EL (cell line): ENCODE measurements at places on chromosomes 3 and 15.

GRCh38 chr3:114624047-114624445 is 330.2 kb downstream of the TIGIT start:
- peak; percentile 60 for DNase-seq

DNA sequence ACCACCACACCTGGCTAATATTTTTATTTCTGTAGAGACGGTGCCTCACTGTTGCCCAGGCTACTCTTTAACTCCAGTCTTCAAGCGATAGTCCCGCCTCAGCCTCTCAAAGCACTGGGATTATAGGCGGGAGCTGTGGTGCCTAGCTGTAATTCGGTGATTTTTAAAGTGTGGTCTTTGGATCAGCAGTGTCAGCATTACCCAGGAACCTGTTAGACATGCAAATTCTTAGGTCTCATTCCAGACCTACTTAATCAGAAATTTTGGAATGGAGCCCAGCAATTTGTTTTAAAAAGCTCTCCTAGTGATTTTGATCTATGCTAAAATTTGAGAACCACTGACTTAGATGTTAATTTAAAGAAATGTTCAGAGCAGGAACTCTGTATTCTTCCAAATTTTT is 51.9 kb downstream of the GOLM2 start:
- peak; percentile 88 for DNase-seq

DNA sequence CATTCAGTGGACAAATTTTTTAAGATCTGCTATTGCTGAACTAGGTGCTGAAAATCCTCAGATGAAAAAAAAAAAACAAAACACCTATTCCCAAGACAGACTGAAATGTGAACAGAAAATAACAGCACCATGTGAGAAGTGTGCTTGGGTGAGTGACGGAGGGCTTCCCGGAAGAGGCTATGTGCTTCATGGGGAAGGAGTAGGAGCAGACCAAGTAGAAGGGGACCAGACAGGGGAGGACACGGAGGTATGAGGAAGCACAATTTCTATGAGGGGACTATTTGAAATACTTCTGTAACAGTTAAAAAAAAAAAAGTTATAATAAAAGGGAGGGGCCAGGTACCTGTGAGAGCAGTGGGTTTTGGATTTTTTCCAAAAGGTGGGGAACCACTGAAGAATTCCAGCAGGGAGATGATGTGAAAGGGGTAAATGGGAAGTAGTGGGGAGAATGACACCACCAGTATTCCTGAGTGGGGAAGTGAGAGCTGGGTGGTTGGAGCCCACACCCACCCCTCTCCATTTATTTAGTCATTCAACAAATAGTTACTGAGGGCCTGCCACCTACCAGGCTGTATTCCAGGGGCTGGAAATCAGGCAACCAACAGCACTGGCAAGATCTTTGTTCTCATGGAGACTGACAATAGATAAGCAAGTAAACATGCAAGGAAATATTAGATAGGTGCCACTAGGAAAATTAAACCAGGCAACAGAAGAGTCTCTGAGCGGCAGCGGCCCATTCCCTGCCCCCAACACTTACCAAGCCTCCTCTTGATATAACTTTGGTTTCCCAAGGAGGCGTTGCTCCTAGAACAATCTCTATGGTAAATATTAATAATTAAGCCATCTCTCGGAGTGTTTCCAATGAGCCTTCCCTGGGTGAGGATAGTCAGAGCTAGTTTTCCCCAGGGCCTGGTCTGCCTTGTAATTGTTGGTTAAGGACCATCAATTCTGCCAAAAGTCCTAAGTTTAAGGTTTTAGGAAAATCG is 3.8 kb upstream of the USP3 start:
- DNase-seq = no peak

- DNase-seq = no peak
Measured at GRCh38 chr3:65178703-65179102, 490.9 kb upstream of the ADAMTS9 start.

DNA sequence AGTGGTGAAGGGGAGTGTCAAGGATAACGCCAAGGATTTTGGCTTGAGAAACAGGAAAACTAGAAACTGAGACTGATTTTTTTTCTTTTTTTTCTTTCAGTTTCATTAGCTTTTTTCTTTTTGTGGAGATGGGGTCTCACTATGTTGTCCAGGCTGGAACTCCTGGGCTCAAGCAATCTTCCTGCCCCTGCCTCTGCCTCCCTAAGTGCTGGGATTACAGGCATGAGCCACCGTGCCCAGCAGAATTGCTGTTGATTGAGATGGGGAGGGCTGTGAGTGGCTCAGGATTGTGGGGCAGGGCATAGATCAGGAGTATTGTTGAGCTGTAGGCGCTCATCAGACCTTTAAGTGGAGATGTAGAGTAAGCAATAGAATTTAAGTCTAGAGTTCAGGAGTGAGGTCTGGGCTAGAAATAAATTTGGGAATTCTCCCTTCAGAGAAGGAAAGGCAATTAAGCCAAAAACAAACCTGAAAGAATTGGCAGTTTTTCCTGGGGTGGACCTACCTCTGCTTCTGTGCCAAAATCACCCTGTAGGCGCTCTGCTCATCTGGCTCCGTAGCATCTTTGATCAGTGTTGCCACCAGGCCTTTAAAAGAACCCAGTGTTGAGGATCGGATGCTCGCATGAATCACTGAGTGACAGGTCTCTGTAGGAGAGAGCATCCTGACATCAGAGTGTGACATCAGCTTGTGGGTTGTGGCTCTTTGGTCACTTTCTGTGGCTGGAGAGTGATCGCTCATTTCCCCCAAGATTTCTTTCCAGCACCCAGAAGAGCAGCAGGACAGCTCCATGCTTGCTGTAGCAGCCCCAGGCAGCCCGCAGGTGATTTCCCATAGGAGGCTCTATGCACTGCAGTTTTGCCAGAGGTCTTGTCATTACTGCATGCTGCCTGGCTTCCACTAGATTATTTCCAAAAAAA is 15.8 kb downstream of the ABHD17C start:
- DNase-seq = peak; percentile 58

GRCh38 chr15:94620632-94621031 is 389.3 kb downstream of the MCTP2 start:
- DNase-seq = no peak

DNA sequence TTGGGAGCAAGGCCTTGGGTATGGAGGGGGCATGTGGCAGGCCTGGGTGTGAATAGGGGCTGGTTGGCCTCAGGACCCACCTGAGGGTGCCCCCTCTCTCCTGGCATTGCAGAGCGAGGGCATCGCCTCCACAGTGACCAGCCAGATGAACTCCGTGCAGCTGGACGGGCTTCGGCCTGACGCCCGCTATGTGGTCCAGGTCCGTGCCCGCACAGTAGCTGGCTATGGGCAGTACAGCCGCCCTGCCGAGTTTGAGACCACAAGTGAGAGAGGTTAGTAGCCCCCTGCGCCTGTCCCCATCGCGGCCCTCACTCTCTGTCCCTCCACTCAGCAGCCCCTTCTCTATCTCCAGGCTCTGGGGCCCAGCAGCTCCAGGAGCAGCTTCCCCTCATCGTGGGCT is 16.0 kb downstream of the EPHB3 start:
- DNase-seq = no peak

GRCh38 chr15:58070801-58071418 is 5.4 kb upstream of the ALDH1A2 start:
- peak; percentile 67 for DNase-seq

- DNase-seq = peak; percentile 81
Measured at GRCh38 chr3:104437131-104437750, 929.5 kb upstream of the ALCAM start.

DNA sequence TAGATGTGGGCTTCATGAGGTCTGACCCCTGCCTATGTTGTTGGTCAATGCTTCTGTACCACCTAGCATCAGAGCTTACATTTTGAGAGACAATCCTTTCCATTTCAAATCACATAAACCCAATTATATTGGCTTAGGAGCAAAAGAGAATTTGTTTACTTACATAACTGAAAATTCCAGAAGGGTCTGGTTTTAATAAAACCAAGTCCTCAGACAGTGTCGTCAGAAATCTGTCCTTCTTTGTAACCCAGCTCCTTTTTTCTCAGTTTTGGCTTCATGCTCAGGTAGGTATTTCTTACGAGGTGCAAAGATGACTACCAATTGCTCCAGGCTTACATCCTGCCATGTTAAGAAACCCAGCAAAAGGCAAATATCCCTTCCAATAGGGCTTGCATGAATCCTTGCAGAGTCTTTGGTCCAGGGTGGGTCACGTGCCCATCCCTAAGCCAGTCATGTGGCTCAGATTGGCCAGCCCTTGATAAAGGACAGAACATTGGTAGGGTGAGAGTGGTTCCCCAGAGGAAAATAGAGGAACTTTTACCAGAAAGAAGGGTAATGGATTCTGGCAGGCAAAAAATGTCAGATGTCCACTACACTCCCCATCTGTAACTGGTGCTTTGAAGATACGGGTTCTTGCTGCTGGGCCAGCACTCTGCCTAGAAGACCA is 50.2 kb upstream of the VILL start:
- no peak for DNase-seq

DNA sequence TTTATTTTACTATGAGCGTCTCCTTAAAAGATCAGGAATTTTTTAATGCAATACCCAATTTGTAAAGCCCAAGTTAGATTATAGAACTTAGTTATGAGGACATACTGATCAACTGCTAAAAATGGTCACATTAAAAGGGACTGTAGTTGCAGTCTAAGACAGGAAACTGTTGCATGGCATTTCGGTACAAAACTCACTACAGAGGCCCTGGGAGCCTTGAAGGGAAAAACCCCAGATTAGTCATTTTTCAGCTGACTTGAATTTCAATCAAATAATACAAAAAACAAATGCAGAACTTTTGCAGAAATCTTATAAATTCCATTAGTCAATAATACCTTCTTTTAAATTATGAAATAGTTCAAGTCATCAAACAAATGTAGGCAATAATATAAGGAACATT is 6.9 kb upstream of the PTX3 start:
- peak; percentile 54 for DNase-seq

DNA sequence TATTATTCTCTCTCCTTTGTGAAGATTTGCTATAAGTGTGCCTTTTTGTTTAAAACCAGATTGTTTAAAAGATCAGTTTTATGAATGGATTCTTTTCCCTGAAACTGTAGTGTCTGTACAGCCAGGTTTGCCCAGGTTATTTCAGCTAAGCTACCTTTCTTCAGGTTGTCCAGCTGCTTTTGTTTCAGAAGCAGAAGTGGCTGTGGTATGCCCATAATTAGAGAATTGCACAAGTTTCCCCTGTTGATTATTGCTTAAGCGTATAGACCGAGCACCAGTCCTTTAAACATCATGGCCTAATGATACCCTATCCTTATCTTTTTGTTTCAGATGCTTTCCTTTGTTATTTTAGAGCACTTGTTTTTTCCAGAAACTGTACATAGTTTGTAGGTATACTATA is 10.2 kb downstream of the ASB7 start:
- DNase-seq = no peak

DNA sequence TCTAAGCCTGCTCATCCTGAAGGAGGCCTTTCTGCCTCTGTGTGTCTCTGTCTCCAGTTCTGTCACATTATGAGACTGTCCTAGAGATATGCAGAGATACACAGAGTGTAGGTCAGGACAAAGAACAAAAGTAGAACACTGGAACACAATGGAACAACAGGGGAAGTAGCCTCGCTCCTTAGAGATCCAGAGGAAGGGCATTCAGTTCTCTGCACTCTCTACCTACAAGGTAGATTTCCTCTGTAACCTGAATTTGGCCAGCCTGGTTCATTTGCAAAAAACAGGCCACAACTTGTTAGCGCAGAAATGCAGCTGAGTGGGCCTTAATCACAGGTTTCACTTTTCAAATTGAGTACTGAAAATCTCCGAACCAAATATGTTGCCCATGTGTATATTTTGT is 19.4 kb downstream of the NEK10 start:
- DNase-seq = no peak

DNA sequence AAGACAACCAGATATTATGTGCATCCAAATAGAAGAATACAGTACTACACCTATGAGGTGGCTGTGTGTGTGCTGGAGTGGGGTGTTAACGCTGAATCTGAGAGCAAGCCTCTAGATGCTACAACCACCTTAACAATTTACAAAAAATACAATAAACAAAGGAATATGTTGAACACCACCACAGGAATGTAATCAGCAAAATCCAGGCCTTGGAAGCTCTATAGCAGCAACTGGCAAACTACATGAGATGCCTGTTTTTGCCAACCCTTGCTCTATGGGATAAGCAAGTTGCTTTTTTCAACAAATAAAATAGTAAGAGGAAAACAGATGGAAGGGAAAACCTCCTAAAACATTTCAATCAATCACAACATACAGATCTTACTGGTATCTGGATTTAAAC is 23.9 kb downstream of the SLTM start:
- DNase-seq = no peak

- no peak for DNase-seq
Measured at GRCh38 chr3:95212117-95212516, 1149.3 kb downstream of the NSUN3 start.

DNA sequence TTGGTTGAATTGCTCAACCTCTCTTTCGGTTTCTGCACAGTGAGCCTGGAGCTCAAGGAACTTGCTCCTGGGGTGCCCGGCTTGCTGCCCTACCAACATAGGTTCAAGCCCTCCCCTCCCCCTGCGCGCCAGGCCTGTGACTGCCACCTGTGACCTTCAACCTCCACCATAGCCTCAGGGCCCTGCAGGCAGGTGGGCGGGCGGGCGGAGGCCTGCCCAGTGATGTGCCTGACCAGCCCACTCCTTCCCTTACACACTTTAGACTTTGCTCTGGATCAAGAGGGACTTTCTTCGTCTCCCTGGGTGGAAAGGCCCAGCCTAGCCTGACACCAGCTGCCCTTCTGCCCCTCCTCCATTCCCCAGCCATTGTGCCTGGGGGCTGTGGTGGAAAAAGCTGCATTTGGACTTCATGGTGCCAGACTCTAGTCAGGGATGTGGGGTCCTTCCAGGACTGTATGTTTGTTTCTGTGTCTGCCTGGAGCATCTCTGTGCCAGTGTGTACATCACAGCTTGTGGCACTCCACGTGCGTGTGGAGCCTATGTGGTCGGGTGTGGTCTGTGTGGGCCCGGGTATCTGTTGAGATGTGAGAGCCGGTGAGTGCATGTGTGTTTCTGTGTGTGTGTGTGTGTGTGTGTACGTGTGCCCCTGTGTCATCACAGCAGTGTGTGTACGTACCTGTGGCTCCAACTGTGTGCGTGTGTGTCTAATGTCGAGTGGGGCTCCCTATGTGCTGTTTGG is 9.5 kb downstream of the PRKCD start:
- no peak for DNase-seq

- DNase-seq = no peak
Measured at GRCh38 chr15:27119695-27120266, 148.8 kb downstream of the GABRG3 start.

DNA sequence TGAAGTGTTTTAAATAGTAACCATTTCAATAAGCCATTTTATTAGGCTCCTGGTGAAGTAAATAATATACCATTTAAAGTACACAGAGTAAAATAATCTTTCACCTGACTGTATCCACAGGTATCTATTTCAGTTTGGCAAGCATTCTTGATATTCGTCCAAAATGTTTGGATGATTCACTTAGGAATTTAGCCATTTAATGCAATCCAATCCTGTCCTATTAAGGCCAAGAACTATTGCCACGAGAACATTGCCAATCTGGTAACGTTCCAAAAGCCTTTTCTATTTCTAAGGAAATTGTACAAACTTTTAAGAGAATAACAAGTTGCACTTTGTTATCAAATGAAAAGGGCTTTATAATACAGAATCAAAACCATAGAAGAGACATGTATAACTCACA is 209.8 kb upstream of the THRB start:
- peak; percentile 15 for DNase-seq
